ENCODE measurements at places on chromosomes 2 and 18.

DNA sequence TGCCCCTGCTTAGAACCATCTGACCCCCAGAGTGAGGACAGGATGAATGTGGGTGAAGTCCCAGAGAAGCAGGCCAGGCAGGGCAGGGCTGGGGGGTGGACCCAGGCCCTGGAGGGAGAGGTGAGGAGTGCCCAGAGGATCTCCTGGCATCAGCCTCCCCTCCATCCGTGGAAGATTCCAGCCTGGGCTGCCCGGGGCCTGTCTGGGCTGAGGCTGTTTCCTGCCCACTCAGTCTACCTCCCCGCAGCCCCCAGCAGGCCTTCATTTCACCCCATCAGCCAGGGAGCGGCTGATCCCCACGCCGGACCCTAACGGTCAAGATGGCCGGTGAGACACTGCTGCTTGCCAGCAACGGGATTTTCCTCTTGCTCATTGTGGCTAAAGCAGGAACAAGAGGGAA, 35.3 kb upstream of the OTOF start:
- DNase-seq = no peak

- DNase-seq = no peak
Measured at GRCh38 chr2:189161894-189162293, 17.7 kb downstream of the COL5A2 start.

- no peak for DNase-seq
Measured at GRCh38 chr18:37282386-37283037, 283.1 kb downstream of the CELF4 start.

DNA sequence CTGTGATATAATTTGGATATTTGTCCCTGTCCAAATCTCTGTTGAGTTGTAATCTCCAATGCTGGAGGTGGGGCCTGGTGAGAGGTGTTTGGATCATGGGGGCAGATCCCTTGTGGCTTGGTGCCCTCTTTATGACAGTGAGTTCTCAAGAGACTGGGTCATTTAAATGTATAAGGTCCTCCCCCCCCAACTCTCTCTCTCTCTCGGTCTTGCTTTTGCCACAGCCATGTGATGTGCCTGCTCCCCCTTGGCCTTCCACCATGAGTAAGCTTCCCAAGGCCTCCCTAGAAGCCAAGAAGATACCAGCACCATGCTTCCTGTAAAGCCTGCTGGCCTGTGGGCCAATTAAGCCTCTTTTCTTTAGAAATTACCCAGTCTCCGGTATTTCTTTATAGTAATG, 58.6 kb downstream of the FN1 start:
- DNase-seq = no peak

DNA sequence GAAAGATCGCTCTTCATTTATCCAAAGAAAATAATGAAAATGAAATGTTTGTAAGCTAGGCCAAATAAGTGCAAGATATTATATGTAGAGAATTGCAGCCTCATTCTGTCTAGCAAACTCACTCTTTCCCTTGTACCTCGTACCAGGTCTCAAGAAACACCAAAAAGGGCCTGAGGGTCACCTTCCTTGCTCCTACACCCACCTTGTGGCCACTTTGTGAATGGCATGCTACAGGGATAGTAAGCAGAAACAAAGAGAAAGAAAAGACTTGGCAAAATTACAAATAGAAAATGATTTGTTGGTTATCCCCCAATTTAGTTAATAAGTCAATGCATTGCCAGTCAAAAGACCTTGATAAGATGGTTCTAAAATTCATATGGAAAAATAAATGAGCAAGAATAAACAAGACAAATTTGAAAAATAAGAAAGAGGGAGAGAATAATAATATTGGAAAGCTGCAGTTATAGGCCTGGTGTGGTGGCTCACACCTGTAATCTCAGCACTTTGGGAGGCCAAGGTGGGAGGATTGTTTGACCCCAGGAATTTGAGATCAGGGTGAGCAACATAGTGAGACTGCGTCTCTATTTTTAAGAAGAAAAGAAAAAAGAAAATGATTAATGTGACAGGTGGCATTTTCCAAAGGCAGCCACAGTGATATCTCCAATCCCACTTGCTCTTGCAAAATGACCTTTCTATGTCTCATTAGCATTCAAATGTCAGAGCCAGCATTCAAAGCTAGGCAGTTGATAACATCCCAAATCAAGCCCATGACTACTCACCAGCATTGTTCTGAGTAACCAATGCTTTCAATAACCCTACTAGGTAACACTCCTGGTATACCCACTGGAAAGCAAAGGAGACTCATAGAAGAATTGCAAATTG, 38.8 kb upstream of the BMP10 start:
- DNase-seq = no peak

DNA sequence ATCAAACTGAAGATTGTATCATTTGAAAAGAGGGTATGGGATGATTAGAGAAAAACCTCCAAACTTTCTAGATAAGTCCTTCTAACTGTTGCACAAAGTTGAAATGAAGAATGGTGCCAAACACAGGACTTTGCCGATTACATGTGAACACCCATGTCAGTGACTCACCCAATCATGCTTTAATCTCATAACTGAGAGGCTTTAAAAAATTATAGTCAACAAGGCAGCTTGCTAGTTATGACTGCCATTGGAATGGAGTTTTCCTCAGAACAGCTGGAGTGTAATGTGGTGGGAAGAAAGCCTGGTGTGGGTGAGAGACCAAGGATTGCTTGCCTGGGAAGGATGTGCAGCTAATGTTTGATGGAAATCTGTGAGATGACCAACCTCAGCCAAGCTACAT, 98.2 kb upstream of the ALPP start:
- no peak for DNase-seq

All from nucleus accumbens (tissue), 56 donors.